ENCODE measurements at places on chromosomes 5 and 9.

DNA sequence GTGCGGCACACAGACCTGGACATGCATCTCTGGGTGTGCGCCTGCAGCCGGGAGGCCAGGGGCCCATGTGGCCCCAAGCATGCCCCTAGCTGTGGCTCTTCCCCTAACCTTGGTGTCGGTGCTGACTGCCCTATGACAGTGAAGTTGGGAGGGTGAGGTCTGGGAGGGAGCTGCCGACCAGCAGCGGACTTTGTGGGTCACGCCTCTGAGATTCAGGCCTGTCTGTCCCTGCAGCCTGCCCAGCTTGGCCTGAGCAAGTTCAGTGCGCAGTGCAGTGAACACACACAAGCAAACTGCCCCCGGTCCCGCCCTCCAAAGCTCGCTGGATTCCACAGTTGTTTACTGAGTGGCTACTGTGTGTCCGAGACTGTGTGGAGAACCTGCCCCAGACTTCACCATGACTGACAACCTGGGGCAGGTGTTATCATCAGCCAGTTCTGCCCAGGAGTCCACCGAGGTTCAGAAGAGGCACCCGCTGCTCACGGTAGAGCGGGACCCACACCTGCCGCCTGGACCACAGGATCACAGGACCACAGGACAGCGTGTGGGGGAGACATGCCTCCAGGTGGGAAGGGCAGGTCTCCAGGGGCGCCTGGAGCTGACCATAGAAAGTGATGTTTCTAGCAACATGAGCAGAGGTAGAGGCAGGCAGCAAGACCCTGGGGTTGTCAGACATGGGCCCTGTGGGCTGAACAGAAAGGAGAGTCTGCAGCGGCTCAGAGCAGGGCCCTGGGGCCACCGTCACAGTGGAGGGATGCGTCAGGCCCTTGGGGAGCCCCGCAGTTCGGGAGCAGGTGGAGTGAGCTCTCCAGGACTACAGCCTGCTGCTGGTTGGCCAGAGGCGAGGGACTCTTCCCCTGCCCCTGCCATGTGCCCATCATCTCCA, 105.1 kb downstream of the PHF2 start:
- DNase-seq, result no peak

DNA sequence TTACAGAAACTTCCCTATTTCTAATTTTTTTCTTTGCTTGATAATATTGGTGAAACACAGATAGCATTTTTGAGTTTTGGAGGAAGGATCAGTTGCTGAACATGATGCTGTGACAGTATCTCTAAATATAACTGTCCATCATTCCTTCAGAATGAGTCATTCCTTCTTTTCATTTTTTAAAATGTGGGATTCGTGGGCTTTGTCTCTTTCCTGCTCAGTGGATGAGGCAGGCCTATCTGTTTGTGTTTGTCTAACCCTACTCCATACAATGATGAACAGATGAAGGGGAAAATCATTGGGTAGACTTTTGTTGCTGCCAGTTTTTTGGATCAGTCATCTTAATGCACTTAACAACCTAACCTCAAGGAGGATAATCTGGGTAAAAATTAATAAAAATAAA, 15.7 kb upstream of the OR13C8 start:
- DNase-seq, result no peak

DNA sequence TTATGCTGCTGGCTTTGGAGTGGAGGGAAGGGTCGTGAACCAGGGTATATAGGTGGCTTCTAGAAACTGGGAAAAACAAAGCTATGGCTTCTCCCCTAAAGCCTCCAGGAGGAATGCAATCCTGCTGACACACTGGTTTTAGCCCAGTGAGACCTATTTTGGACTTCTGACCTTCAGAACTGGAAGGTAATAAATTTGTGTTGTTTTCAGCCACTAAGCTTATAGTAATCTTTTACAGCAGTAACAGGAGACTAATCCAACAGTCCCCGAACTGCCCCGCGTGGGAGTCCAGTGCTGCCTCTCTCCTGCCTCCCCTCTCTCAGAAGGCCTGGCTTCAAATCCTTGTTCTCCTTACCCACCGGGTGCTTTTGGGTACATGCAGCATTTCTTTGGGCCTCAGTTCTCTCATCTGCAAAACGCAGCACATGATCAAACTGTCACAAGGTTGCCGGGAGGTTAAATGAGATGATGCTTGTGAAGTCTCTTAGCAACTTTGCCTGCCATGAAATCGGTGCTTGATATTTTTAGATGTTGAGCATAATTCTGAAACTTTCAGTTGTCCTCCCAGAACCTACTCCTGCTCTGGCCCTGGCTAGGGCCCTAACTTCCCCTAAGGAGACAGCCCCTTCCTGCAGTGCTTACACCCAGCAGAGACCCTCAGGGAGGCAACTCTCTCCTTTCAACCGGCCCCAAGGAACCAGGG, 127.3 kb upstream of the BOD1 start:
- DNase-seq, result no peak

DNA sequence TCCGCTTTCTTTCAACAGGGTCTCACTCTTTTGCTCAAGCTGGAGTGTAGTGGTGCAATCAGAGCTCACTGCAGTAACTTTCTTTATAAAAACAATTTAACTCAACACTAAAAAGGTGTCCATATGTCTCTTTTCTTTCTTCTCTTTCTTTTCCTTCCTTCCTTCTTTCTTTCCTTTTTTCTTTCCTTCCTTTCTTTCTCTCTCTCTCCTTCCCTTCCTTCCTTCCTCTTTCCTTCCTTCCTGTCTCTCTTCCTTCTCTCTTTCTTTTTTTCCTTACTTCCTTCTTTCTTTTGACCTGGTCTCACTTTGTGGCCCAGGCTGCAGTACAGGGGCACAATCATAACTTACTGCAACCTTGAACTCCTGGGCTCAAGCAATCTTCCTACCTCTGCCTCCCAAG, 25.8 kb upstream of the TBC1D2 start:
- DNase-seq, result no peak

DNA sequence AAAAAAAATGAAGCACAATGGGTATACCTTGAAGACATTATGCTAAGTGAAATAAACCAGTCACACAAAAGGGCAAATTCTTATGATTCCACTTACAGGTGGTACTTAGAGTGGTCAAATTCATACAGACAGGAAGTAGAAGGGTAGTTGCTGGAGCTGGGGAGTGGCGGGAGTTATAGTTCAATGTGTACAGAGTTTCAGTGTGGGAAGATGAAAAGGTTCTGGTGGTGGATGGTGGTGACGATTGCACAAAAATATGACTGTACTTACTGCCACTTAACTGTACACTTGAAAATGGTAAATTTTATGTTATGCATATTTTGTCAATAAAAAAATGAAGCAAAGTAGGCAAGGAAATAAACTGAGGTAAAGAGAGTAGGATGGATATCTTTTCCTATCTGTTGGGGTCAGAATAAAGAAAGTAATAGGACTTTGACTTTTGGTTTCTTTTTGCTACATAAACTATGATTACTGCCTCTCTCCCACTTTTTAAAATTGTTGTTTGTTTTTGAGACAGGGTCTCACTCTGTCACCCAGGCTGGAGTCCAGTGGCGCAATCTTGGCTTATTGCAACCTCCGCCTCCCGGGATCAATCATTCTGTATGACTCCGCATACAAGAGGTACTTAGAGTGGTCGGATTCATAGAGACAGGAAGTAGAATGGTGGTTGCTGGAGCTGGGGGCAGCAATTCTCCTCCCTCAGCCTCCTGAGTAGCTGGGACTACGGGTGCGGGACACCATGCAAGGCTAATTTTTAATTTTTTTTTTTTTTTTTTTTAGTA, 4.0 kb upstream of the PSAT1 start:
- no peak for DNase-seq

- DNase-seq, result peak; percentile 25
Observed at GRCh38 chr9:75185585-75186170, 97.4 kb downstream of the OSTF1 start.

DNA sequence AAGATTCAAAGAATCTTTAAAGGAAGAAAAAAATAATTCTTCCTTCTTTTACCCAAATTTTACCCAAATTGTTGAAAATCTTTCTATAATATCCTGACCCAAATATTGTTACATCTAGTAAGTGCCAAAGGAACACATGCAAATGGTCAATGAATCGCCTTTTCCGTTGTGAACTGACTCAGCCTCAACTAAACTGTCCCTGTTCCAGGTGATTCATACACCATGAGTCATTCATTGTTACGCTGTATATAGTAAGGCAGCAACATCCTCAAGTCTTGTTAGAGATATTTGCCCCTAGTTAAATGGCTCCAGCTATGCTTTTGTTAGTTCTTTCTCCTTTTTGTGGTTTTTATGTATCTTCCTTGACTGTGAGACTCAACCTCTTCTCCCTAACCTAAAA, 9.7 kb downstream of the PTGER4 start:
- no peak for DNase-seq

DNA sequence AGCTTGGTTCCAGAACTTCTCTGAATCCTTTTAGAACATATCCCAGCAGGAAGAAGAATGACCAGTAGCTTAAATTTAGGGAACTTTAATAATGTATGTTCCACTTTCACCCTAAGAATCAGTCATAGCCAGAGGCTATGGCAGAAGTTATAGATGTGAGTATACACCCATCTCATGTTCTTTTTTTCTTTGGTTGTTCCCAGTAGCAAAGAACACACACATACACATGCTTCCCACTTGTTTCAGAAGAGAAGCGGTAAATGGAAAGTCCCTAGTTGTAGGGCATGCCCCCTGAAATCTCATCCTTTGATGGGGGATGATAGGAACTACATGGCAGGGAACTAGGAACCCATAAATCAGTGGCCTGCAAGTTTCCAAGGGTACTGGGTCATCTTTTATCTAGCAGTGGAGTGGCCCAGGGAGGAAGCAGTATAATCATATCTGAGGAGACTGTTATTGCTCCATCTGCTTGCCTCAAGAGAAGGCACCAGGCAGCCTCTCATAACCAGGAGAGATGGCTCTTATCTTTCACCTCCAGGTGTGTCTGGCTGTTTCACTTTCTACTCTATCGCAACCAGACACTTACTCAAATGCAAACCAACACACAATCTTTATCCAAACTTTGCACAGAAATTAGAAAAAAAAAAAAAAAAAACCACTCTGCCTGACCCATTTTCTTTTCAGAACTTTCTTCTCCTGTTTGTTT, 109.5 kb downstream of the SNCAIP start:
- DNase-seq, result no peak

DNA sequence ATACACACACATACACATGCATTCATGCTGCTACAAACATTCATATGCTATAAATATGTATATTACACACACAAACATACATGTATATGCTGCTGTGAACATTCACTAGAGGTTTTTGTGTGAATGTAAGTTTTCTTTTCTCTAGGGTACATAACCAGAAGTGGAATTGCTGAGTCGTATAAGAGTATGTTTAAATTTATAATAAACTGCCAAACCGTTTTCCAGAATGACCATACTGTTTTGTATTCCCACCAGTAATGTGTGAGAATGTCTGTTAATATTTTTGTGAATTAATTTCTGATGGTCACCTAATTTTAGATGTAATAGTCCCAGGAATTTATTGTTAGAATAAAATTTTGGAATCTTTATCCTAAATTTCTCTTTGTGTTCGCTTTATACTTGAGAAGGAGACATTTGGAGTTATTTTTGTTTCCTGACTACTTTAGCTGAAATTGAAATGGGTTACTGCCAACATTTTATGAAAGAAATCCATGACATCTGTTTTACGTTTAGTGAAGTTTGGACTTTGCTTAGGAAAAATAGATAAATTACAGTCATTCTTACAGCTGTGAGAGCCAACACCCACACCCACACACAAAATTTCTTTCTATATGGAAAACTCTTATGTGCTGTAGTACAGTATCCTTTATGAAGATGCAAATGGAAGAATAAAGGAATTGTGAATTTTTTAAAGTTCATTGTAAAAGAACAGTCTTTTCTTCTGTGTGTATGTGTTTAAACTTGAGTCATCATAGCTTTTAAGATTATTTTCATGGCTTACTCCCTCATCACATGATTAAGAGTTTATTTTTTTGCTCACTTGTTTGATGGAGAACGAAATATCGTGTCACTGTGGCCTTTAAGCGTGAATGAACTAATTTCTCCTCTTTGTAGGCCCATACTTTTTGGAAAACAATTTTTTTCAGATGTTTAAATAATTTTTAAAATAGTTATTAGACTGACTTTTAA, 24.3 kb downstream of the CENPP start:
- no peak for DNase-seq

GRCh38 chr5:35294976-35295375, 64.7 kb upstream of the PRLR start:
- DNase-seq, result no peak

DNA sequence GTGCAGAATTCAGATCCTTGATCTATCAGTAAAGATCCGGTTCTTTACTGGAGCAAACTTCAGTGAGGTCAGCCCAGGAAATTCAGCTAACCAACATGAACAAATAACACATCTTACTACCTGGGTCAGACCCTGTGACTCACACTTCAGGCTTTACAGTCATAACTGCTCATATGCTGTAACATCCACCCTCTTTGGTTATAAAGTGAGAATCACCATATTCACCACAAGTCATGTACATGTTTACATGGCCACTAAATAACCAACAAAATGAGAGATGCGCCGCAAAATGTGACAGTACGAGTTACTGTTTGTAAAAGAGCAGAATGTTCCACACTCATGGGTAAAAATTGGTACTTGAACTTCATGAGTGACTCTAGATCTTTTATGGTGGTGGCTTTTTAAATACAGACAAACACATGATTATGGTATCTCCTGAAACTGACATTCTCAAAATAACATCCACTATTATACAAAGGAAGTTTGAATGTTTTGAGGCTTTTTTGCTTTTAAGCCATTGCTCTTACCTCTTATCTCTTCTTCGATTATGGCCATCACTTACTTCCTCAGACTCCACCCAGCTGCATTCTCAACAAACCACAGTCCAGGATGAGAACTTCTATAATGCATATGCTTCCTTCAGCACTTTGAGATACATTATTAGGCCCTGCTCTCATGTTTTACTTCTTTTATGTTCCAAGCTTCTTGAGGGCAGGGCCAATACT, 516.6 kb downstream of the RAB3C start:
- no peak for DNase-seq

GRCh38 chr5:93610581-93611272, 27.7 kb downstream of the NR2F1 start:
- no peak for DNase-seq

DNA sequence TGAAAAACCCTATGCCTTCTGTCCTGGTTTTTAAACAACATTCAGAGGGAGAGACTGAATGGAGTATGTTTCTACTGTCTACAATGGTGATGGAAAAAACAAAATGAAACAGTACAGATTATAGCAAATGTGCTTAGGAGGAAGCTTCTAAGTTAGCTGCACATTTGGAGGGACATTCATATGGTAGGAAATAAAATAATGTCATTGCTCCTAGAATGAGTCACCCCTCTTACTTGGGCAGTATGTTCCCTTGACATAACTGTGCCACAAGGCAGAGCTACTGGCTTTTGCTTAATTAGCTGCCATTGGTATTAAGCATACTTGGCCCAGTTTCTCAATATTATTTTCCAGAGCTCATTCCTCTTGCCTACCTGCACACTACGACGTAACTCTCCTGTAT, 128.9 kb downstream of the GDNF start:
- DNase-seq, result no peak

DNA sequence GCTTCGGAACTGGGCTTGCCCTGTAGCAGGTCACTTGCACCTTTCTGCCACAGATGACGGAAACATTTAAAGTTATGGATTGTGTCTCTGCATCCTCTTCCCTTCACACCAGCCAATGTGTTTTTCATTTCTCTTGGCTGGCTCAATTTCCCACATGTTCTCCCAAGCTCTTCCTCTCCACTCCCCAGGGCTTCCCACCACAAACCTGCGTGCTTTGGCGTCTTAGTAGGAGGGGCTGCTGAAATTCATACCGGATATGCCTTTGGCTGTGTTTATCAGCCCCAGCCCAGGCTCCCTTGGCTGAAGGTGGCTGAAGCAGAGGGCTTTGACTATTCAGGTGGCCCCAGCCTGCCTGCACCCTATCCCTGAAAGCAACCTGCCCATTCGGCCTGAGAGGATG, 32.1 kb downstream of the ADRB2 start:
- DNase-seq, result no peak

- peak; percentile 78 for DNase-seq
Observed at GRCh38 chr5:17277907-17278306, 60.5 kb downstream of the BASP1 start.

Data from germinal center (tissue), 1 donor.